ENCODE measurements at places on chromosomes 11 and 22.
A peak's percentile ranks its signal among the peaks of the same experiment; 100 is the strongest.

DNA sequence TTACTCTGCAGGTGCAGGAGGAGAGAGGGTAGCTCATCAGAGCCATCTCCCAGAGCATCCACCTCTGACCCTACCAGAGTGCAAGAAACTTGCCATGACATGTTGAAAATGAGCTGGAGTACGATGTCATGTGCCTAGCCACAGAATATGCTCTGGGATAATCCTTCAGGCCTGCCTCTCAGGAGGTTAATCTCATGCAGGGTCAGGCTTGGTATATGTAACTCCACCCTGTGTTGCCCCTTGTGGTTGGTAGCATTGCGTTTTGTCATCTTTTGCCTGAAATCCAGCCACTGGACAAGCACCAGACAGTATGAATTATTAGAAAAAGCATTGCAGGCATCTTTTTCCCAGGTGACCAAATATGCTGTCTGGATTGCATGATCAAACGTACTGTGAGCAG lies 36.2 kb downstream of the CNTF start:
- DNase-seq = no peak

- DNase-seq = no peak
Observed at GRCh38 chr11:48107188-48107704, 109.4 kb upstream of the OR4B1 start.

- DNase-seq = no peak
Observed at GRCh38 chr11:122422682-122423081, 232.8 kb upstream of the UBASH3B start.

- DNase-seq = no peak
Observed at GRCh38 chr11:73656985-73657384, 10.6 kb downstream of the PLEKHB1 start.

- DNase-seq = no peak
Observed at GRCh38 chr11:75592715-75593114, 30.7 kb downstream of the SERPINH1 start.

- peak; percentile 86 for DNase-seq
Observed at GRCh38 chr11:67006029-67006884, 16.7 kb upstream of the SYT12 start.

DNA sequence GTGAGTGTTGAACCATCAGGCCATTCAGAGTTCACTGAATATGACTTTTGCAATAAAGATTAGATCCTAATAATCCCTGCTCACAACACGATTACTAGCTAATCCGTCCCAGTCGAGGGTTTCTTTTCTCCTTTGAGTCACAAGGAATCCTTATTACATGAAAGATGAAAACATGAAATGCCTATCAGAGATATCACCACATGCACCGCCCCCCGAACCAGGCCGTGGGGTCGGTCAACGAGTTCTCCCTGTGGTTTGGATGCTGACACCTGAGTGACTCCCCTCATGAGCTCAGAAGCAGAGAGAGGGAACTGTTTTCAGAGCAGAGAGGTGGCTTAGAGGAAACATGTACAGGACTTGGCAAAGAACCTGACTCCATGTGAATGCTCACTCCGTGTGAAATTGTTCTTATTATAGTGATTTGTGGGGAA lies 263.3 kb downstream of the ETS1 start:
- no peak for DNase-seq

- no peak for DNase-seq
Observed at GRCh38 chr11:30758012-30758411, 171.9 kb upstream of the MPPED2 start.

- no peak for DNase-seq
Observed at GRCh38 chr11:128574576-128575011, 12.8 kb downstream of the ETS1 start.

DNA sequence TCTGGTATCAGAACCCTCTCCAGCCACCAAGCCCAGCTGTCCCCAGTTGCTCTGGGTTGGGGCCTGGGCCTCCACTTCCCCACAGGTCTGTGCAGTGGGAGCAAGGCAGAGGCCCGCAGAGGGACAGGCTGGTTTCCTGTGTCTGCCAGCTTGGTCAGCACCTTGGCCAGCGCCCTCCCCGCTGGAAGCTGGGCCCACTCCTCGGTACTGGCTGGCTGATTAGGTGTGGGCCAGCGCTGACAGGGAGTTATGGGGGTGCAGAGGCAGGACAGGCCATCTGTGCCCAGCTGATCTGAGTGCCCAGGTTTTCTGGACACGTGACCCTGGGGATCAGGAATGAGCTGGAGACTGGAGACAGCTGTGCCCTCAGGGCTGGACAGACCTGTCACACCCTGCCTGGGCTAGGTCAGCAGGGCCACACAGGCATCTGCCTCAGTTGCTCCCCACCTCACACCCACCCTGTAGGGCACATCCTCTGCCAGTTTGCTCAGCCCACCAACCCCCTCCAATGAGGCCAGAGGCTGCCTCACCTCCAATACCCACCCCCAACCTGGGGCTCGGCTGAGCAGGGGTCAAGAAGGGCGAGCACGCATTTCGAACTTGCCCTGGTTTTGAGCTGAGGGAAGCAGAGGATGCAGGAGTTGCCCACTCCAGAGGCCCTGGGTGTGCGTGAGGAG lies 175.3 kb downstream of the IGLL1 start:
- DNase-seq = peak; percentile 77
